ENCODE measurements at places on chromosomes 1 and 21.

DNA sequence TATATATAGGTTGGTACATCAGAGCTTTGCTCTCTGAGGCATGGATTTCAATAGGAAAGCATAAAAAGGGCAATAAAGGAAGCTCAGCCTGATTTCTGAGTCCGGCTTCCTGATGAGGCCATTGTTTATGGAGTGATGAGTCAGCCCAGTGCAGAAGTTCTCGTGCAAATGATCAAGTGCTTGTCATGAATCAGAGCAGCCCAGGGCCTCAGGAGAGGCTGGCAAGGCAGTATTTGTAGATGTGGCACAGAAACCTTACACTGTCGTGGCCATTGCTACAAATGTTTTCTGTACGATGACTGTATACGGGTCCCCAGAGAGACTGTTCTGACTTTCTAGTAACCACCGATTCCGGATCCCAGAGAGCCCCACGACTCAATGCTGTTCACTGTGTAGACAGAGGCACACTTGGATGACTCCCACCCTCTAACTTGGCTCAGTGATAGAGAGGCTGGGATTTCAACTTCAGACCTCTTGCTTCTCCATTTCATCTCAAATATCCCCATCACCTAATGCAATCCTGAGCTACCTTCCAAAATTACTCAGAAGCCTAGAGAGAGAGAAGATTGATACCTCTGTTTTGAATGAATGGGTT, 26.8 kb downstream of the UMODL1 start:
- DNase-seq = no peak

- DNase-seq = no peak
Observed at GRCh38 chr21:25405984-25406383, 201.3 kb downstream of the MRPL39 start.

- no peak for DNase-seq
Observed at GRCh38 chr1:15538771-15539170, 12.1 kb downstream of the DNAJC16 start.

DNA sequence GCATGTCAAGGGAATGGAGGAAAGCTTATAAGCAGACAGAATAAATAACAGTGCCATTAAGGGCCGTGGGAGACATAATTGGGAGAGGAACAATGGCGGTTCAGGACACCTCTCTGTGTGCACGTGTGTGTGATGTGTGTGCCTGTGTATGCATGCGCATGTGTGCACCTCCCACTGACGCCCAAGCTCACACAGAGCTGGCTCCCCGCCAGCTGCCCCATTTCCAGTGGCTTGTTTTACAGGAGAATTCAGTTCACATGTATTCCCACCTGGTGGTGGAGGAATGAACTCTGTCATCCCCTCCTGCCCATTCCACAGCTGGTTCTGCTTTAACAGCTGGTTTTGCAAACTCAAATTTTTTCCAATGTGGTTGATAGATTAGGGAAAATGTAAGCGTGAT, 262.2 kb downstream of the AJAP1 start:
- DNase-seq = no peak

GRCh38 chr1:152034654-152035538, 1.9 kb downstream of the S100A11 start:
- no peak for DNase-seq

GRCh38 chr1:8517661-8518489, 200.0 kb downstream of the SLC45A1 start:
- no peak for DNase-seq

DNA sequence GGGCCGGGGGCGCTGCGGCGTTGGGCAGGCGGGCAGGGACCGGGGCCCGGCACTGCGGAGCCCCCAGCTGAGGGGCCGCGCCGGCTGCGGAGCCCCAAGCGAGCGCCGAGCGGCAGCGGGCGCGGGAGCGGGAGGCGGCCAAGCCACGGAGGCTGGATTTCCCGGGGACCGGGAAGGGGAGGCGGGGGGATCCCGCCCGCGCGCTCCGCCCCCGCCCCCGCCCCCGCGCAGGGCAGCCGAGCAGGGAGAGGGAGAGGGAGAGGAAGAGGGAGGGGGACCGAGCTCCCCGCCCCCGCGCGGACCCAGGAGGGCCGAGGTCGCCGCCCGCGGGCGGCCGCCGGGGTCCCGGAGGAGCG, at the start of gene DLGAP3:
TSS of gene DLGAP3 (minus strand) at position 154 of the 356 bp plus-strand sequence. CDS start 24,267 bp downstream, outside the sequence.
- DNase-seq = no peak

DNA sequence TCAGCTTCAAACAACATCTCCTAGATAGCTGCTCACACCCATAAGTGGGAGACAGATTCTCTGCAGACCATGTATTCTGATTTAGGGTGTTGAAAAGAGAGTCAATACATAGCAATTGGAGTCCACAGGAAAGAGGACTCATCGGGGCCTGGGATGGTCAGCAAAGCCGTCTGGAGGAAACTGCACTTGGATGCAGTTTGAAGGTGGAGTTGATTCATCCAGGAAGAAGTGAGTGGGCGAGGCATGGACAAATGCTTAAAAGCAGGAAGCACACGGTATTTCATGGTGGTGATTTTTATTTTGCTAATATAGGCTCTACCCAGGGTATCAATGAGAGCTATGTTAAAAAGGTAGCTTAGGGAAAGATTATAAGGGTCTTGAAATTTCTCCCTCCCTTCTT, 36.8 kb upstream of the DIRAS3 start:
- no peak for DNase-seq

DNA sequence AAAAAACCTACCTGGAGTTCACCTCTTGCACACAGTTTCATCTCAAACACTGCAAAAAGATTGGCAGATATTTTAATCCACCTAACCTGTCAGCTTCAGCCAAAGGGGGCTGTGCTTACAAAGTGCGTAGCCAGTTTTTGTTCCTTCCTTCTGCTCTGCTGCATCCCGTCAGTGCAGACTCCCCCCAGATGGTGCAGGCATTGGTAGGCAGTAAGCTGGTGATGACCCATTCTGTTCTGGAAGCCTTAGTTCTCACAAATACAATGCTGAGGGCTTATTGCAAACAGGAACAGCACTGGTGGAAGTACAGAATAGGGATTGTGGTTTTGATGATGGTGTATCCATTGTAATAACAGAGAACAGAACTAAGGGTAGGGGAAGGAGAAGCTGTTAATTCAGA, 239.5 kb downstream of the RYR2 start:
- DNase-seq = no peak
